ENCODE measurements at places on chromosomes 4 and X.
A peak's percentile ranks its signal among the peaks of the same experiment; 100 is the strongest.

DNA sequence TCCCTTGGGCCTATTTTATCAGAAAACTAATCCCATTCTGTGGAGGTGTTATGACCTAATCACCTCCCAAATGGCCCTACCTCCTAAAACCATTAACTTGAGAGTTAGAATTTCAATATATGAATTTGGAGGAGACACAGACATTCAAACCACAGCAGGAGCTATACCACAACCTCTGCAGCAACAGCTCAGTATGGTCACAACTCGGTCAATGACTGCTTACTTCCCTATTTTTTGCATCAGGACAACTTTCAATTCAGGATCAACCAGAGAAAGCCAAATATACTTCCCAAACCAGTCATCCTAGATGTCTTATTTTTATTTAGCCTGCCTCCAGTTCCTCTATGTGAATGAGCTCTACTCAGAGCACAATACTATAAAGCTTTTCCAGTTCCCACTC lies 11.3 kb upstream of the SMARCA5 start:
- peak; percentile 7 for DNase-seq

- DNase-seq, result no peak
Measured at GRCh38 chrX:130836447-130836846, 66.6 kb downstream of the ENOX2 start.

DNA sequence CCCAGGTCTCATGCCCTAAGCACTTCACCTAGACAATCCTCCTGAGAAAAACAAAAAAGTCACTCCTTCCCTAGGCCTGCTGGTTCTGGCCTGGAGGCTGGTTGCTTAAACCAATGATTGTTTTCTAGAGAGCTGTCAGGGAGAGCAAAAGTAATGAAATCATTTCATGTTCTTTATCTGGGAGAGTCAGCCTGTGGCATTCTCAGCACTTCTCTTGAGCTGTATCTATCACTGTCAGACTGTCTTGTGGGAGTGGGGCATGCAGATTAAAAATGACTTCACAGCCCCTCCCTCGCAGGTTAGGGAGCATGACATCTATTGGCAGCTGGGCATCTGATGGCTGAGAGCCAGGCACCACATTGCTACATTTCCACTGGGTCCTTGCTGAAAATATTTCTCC lies 20.4 kb upstream of the TMEM154 start:
- DNase-seq, result no peak

DNA sequence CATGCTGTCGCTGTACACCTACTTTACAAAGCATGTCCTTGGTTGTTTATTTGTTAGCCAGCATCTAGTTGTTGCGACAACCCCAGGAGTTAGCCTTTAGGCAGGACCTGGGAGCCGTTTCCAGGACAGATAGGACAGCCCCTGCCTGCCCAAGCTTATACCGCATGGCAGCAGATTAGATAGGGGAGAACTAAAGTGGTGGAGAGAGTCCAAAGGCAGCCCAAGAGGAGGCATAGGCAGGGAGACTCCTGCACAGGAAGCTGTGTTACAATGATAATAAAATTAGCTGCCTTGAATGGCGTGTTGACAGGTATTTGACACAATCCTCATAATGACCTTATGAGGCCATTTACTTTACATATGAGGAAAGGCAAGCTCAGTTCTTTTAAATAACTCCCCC lies 13.0 kb downstream of the NSDHL start:
- no peak for DNase-seq

GRCh38 chr4:81723927-81724587 lies 252.3 kb upstream of the RASGEF1B start:
- no peak for DNase-seq

GRCh38 chr4:95007998-95008397 lies 250.2 kb downstream of the BMPR1B start:
- DNase-seq, result no peak

DNA sequence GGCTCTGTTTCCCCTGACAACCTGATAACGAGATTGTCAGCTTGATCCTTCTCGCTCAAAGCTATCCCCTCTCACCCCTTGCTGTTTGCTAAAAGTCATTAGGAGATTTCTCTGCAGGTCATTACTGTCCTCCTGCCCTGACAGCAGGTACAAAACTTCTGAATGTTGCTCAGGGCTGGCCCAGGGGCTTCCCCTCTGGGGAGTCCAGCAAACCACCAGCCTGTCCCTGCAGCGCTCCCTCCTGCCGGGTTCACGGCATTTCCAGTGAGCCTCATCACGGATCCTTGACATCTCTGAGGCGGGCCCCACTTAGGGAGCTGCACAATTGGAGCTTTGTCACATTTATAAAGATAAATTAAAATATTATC lies 5.2 kb upstream of the SORCS2 start:
- no peak for DNase-seq

GRCh38 chr4:156781852-156782251 lies 189.7 kb downstream of the PDGFC start:
- DNase-seq, result no peak

DNA sequence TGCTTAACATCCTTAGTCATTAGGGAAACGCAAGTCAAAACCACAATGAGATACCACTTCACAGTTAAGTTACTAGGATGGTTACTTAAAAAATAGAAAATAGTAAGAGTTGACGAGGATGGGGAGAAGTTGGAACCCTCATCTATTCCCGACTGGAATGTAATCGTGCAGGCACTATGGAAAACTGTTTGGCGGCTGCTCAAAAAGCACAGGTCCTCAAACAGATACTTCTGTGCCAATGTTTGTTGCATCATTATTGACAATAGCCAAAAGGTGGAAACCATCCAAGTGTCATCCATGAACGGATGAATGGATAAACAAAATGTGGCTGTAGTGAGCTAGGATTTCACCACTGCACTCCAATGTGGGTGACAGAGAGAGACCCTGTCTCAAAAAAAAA lies 11.7 kb downstream of the CTAG1B start:
- DNase-seq, result no peak

GRCh38 chr4:37760840-37761239 lies 65.6 kb upstream of the PGM2 start:
- DNase-seq, result no peak

DNA sequence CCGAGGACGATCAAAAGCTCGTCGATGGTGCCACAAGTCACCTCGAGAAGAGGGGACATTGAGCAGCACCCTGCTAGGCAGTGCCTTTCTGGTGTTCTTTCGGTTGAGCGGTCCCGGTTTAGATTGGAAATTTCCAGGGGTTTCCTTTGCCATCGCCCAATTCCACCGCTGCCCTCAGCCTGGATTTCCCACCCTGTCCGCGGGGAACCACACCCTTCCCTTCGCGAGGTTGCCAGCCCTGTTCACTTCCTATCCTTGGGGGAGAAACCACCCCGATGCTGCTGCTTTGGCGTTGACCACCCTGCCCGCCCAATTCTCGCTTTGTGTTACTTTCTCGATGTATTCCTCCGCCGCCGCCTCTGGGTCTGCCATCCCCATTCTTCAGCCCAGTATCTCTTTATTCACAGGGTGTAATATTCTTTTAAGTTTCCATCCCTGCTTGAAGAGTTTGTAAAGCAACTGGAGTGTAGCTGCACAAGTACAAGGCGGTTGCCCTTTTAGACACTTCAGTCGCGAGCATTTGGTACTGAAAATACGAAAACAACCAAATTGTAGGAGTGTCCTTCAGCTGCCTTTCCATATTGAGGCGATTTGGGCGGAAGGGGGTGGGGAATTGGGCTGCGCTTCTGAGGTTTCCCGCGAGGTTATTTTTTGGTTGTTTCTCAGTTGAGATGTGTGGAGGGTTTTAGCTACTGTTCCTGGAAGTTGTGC lies 1.1 kb downstream of the OGT start:
- DNase-seq, result no peak

- DNase-seq, result no peak
Measured at GRCh38 chr4:10207116-10207515, 90.5 kb upstream of the WDR1 start.

DNA sequence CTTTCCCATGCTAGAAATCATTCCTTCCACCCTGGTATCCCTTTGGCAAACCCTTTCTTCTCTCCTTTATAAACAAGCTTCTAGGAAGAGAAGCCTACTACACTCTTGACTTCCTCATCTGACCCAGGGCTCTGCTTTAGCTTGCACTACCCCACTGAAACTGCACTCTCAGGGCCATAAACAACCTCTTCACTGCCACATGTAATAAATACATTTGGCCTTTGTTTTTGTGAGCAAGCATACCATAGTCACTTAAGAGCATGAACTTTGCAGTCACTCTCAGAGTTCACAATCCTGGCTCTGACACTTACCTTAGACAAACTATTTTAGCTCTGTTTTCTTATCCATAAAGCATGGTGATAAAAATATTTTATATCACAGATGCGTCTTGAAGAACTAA lies 50.7 kb upstream of the USP38 start:
- DNase-seq, result no peak

- no peak for DNase-seq
Measured at GRCh38 chr4:109465069-109465468, 31.5 kb downstream of the SEC24B start.

GRCh38 chr4:10353110-10353509 lies 104.1 kb downstream of the ZNF518B start:
- DNase-seq, result no peak

DNA sequence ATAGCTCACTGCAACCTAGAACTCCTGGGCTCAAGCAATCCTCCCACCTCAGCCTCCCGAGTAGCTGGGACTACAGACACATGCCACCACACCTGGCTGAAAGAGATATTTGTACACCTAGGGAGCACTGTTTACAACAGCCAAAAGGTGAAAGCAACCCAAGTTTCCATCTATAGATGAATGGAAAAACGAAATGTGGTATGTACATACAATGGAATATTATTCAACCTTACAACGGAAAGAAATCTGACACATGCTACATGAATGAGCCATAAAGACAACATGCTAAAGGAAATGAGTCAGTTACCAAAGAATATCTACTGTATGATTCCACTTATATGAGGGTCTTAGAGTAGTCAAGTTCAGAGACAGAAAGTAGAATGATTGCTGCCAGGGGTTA lies 52.2 kb downstream of the ABCG2 start:
- DNase-seq, result no peak

DNA sequence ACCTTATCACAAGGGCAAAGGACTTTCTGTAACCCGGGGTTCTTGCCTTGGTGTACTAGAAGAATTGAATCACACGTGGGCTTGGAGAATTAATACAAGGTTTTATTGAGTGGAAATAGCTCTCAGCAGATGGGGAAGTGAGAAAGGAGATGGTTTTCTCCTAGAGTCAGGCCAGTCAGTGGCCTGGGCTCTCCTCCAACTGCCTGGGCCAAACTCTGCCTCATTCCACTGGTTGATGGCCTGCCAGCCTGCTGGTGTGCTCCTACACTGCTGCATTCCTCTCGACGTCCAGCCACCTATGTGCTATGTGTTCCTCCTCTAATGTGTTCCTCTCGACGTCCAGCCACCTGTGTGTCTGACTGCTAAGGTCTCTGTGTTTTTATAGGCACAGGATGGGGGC lies 35.3 kb upstream of the SPIN2A start:
- DNase-seq, result no peak

DNA sequence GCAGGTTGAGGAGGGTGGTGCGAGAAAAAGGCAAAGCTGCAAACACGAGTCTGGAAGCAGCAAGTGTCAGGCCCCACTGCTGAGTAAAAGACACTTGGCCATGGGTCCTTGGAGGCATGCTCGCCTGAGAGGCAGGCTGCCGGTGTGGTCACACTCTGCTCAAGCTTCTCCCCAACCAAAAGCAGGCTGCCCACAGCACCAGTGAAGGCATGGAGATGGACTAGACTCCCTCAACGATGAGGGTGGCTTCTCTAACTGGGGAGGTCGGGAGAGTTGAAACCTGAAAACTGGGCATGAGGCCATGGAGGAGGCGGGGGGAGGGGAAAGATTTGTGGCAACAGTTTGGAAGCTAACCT lies 86.5 kb downstream of the ATG4A start:
- no peak for DNase-seq

DNA sequence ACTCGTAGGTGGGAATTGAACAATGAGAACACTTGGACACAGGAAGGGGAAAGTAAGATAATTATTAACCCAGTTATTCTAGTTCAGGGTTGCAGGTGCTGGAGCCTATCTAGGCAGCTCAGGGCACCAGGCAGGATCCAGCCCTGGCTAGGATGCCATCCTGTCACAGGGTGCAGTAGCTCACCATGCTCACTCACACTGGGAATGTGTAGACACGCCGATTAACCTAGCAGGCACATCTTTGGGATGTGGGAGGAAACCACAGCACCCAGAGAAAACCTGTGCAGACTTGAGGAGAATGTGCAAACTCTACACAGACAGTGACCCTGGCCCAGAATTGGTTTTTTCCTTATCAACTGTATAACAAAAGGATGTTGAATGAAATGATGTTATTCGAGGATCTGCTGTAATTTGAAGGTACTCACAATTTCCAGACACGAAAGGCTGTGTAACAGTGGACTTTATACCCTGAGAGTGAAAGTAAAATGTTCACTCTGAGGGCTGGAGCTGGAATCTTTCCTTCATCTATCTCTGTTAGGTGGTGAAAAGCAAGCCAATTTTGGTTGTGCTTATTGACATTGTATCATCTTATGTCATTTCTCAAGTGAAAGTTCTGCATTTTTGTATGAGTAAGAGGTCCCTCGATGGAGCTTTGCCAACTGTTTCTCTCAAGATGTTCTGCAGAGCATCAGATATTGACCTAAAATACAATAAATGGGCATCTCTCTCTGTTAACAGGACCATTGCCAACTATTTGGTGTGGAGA lies 78.8 kb downstream of the PHEX start:
- no peak for DNase-seq

- DNase-seq, result no peak
Measured at GRCh38 chrX:30967516-30967915, 78.5 kb upstream of the TAB3 start.

GRCh38 chrX:68376373-68376772 lies 56.9 kb downstream of the OPHN1 start:
- no peak for DNase-seq

- DNase-seq, result no peak
Measured at GRCh38 chr4:513327-513726, 14.3 kb downstream of the PIGG start.

DNA sequence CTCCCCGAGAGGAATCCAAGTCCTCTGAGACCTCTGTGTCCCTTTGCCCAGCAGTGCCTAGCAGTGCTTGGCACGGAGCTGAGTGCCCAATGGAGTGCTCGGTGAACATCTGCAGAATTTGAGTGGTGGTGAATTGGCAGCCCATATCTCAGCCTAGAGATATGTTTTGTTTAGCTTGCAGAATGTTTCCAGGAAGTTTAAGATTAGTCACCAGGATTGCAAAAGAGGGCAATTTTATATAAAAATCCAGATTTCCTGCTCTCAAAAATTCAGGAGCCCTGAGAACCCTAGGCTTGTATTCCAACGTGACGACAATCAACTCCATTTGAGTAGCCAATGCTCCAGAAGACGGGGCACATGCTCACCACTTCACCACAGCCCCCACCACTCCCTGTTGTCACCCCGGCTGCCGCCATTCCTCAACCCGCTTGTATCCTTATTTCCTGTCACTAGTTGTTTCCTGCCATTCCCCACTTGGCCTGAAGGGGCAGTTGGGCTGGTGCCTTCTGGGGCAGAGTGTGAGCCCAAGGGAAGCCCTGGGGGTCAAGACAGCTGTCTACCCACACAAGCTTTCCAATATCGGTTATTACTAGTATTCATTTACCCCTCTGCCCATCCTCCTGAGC lies 116.9 kb downstream of the EFNB1 start:
- DNase-seq, result no peak

DNA sequence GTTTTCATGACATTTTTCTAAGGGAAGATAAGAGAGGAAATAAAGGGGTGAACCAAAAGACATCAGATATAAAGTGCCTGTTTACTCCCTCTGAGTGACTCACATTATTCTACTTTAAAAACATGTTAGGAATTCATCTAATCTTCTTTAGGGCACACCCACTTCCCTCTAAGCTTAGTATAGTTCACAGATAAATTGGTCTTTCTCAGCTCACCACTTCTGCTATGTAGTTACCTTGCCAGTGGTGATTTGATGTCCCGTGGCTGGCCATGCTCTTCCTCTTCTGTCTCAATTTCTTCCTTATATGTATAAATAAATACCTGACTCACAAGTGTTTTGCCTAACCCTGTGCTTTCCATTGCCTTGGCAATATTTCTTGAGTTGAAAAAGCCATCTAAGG lies 96.8 kb downstream of the PDLIM5 start:
- no peak for DNase-seq

Data from GDM1 (cell line).